ENCODE measurements at places on chromosomes 3 and 15.

- DNase-seq: no peak
Measured at GRCh38 chr3:13193320-13194284, 120.4 kb upstream of the IQSEC1 start.

DNA sequence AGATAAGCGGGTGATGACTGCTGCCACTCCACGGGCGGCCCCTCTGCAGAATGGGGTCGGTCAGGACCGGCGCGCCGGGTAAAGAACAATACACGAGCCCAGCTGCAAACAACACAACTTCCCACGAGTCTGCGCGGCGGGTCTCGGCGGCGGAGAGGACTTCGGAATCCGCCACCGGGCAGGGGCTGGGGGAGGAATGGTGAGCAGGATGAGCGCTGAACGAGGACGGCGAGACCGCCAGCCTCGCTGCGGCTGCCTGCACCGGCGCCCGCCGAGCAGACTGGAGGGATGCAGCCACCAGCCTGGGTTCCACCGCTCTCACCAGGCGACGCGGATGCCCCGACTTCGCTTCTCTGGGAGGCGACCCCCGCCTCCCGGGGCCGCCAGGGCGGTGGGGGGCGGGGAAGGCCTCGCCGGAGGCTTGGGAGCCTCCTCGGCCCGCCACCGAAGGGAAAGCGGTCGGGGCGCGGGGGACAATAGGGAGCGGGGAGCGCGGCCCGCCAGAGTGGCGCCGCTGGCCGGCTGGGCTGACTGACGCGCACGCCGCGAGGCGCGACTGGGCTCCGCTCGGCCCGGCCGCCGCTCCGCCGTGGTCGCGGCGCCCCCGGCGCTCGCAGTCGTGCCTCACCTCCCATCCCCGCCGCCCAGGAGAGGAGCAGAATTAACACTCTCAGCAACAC is 515 bp downstream of the ADAM10 start:
- no peak for DNase-seq

DNA sequence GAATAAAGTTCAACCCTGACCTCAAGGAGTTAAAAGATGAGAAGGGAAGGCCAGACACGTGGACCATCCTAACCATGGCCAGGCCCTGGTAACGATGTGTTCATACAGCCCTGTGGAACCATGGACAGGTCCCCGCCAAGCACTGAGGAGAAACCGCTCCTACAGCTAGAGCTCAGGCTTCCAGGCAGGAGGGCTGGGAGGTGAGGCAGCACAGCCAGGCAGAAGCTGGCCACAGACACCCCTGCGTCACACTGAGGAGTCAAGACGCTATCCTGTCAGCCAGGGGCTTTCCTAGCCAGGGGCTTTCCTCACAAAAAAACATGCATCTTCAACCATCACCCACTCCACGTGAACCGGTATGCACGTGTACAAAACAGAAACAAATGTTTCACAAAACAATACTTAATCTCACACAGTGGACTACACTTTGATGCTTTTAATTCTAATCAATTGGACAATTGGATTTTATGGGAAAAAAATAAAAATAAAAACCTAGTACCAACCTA is 73.2 kb downstream of the TBC1D2B start:
- DNase-seq: no peak

DNA sequence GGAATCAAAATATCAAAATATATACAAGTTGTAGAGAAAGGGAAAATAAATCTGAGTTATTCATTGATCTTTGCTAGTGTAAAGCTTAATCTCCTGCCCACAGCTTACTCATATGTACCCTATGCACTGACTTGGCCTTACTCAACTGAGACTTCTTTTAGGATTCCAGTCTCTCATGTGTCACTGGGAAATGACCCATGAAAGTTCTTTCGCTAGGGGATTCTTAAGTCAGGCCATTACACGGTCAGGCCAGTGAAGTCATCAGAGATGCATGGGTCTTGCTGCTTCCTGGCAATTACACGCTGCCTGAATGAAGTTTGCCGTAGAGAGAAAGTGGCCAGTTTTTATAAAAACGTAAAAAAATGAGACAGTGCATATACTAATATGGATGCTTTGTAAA is 20.7 kb upstream of the LPP start:
- no peak for DNase-seq

DNA sequence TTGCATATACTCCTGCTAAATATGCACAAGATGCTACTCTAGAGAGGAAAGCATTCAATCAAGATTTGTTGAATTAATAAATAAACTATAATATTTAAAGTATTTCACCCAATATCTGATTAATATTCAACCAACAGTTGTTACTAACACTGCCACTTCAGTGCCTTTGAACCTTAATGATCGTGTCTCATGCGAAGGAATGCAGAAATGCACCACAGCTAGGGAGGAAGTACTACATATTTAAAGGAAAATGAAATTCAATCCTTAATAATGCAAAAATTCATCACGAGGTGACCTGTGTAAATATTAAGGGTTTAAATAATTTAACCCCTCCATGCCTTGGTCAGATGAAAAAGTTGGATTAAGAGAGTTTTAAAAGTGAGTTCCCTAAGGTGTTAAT is 114.2 kb upstream of the DAZL start:
- no peak for DNase-seq

DNA sequence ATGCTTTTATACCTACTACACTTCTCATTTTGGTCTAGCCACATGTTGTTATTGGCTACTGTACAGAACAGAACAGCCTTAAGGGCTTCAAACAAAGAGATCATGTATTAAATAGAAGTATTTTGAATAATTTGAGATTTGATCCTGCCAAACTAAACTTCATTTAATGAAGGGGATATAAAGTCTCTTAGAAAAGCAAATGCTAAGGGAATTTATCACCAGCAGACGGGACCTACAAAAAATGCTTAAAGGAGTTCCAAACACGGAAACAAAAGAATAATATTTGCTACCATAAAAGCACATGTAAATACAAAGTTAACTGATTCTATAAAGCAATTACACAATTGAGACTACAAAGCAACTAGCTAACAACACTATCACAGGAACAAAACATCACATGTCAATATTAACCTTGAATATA is 23.6 kb upstream of the FMN1 start:
- DNase-seq: no peak

GRCh38 chr3:129068291-129068886 is 7.8 kb downstream of the GP9 start:
- no peak for DNase-seq

DNA sequence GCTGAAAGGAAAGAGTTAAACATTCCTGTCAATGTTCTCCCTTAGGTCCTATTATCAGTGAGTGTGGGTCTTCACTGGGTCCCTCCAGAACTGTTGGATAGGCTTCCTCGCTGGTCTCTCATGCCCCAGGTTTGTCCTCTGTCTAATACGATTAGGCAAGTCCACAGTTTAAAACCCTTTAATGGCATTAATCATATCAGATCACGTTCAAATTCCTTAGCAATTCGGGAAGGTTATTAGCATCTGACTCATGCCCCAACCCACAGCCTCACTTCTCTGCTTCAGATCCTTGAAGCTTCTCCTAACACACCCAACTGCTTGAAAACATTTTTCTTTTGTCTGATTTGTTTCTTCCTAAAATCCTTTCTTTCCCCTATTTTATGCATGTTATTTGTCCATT is 224.3 kb upstream of the ATP10A start:
- DNase-seq: no peak

- DNase-seq: no peak
Measured at GRCh38 chr3:108305484-108306172, 9.3 kb downstream of the HHLA2 start.

DNA sequence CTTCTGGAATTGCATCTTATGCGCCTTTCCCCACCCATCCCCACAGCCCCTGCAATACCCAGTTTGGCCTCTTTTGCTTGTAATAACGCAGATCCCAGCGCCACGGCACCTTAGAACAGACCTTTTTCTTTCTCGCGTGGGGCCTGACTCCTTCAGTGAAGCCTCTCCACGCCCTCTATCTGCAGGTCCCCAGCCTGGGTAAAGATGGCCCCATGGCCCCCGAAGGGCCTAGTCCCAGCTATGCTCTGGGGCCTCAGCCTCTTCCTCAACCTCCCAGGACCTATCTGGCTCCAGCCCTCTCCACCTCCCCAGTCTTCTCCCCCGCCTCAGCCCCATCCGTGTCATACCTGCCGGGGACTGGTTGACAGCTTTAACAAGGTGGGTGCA is 594 bp downstream of the CRELD1 start:
- no peak for DNase-seq

DNA sequence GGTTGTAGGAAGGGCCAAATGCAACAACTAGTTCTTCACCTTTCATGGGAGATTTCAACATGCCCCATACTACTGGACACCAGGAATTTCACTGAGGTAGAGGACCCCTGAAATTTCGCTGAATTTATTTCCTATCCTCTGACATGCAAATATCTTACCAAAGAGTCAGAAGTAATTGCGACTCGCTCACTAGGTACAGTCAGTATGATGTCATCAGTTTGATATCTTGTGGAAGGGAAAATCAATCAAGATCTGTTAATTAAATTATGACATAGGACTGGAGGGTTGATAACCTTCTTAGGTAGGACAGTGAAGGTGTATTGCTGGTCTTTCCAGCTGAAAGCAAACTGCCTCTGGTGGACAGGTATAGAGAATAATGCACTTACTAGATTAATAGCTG is 74.9 kb upstream of the TNIK start:
- DNase-seq: no peak

DNA sequence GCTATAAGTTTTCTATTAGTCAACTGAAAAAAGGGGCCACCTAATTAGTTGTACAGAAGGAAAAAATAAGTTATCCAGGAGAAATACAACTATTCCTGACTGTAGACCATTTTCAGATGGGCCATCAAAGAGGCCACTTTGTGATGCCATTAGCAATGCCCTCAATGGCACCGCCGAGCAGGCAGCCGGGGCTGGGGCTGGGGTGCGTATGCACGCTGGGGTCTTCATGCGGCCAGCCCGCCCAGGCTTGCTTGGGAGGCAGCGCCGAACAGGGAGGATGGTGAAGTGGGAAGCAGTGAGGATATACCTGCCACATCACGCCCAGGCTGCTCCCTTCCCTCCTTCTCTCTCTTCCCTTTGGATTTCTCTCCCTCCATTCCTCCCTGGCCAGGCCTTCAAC is 128.4 kb downstream of the XXYLT1 start:
- no peak for DNase-seq

GRCh38 chr15:98953968-98954367 is 53.6 kb downstream of the PGPEP1L start:
- no peak for DNase-seq

GRCh38 chr15:52002351-52002750 is 16.7 kb upstream of the MAPK6 start:
- DNase-seq: no peak

DNA sequence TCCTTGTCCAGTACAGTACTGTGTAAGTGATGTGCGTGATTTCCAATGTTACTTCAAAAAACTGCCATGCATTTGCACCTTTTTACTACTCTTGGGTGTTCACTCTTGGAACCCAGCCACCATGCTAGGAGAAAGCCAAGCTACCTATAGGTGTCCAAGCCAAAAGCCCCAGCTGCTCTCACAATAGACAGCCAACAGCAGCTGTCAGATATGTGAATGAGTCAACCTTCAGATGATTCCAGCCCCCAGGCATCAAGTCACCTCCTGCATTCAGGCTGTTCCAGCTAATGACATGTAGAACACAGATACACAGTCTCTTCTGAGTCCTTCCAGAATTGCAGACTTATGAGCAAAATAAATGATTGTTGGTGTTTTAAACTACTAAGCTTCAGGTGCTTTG is 417.7 kb upstream of the TGFBR2 start:
- DNase-seq: no peak

- no peak for DNase-seq
Measured at GRCh38 chr3:174536319-174536718, 322.8 kb upstream of the NAALADL2 start.

GRCh38 chr3:30305021-30305420 is 301.4 kb upstream of the TGFBR2 start:
- no peak for DNase-seq

GRCh38 chr3:149999421-149999820 is 28.7 kb upstream of the PFN2 start:
- DNase-seq: no peak

Measured in cortex of kidney (tissue), 1 donor.